ENCODE measurements at places on chromosomes 7 and 10.

DNA sequence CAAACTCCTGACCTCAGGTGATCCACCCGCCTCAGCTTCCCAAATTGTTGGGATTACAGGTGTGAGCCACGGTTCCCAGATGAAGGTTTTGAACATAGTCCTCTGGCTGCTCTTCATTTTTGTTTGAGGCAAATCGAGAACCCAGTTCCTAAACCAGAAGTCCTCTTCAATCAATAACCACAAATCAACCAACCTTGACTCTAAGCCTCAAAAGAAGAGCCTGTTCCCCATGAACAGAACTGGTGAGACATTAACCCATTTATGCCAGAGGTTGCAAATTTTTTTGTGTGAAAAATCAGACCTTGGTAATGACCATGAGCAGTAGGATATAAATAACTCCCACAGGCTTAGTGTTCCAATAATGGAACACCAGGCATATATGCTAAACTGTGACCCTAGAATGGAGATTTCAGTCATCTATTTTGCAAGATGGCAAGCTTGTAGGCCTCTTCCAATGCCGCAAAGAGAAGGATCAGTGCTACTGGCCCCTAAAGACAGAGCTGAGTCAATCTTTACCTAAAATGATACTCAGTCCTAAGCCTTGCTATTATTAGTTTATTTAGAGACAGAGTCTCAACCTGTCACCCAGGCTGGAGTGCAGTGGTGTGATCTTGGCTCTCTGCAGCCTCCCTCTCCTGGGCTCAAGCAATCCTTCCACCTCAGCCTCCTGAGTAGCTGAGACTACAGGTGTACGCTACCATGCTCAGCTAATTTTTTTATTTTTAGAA lies 15.9 kb downstream of the KPNA7 start:
- DNase-seq, result no peak

DNA sequence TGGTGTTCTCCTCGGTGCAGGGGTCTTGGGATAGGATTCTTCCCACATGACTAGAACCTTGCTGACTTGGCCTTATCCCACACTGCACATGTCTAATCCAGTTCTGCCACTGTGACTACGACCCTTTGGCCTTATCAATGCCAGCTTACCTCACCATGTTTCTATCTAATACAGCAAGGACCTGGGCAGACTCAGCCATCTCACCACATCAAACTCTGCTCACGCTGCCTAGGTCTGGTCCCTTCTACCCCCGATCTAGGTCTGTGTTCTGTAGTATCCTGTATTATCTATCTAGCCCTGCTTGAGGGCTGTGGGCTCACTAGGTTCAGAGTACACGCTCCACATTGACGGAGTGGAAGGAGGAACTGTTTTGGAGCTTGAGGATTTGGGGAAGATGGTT lies 282.4 kb downstream of the HPSE2 start:
- no peak for DNase-seq

DNA sequence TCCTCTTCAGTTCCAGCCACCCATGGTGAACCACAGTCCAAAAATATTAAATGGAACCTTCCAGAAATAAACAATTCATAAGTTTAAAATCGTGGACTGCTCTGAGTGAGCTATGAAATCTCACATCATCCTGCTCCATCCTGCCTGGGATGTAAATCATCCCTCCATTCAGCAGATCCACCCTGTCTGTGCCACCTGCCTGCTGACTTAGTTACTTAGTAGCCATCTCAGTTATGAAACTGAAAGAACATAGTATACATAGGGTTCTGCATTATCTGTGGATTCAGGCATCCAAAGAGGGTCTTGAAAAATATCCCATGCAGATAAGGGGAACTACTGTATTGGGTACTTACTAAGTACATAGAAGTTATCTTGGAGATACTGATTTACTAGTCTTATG lies 89.0 kb downstream of the ST8SIA6 start:
- DNase-seq, result no peak

DNA sequence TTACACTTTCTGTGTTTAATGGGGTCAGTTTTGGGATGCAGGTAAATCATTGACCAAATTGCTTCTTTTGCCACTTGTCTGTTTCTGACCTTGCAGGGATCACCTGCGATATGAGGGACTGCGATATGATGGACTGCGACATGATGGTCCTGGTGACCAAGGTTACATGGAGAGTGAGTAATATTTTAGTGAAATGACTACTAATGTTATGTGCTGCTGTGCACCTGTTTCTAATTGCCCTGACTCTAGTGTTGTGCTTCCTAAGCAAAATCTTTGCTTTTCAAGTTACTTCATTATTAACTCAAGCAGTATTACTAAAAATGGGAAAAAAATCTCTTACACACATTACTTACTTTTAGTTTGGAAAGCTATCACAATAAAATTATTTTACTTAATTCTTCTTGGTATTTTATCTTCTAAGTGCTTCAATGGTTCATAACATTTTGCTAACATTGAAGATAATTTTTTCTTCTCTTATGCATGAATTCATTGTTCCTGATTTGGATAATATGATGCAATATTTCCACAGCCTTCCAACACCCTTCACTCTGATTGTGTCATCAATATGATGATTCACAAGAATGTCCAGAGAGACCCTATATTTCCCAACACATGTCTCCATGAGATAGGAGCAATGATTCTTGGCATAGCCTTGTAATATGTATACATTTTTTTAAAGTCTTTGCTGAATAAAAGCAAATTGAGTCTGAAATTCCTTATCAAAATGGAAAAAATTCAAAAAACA lies 306.2 kb upstream of the AKR1E2 start:
- no peak for DNase-seq

- DNase-seq, result no peak
Observed at GRCh38 chr7:91880016-91880412, 488 bp downstream of the MTERF1 start.

DNA sequence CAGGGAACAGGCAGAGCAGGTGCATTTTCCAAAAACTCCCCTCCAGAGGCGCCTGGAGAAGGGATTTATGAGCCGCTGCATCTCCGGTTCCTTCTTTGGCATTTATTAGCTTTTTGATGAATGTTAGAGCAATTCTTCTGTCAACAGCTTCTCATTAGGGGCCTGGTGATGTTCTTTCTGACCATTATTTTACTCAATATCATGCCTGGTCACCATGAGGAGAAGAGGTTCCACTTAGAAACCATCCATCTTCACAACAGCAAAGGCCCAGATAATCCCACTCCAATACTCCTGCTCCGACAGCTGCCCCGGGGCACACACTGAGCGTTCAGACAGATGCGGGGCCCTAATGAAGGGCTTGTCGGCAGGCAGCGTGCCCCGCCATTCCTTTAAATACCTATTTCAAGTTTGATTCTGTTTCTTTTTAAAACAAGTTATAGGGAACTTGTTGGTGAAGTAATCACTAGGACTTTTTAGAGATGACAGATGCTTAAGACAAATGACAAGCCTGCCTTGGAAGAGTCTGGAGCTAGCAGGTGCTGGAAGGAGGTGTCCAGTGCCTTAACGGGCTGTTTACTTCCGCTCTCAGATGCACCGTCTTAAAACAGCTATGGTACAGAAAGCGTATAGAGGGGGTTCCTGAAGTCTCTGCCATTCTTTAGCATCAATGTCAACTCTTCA lies 31.7 kb downstream of the ECHDC3 start:
- DNase-seq, result no peak
